Stimulated activated CD8-positive, alpha-beta memory T cell treated with anti-CD3 and anti-CD28 coated beads, Interleukin-4, amount 100 ng/mL, for 48 hours (primary cell): ENCODE measurements at places on chromosomes 12 and 14.

- DNase-seq = no peak
Observed at GRCh38 chr12:92297932-92298696, 152.5 kb upstream of the BTG1 start.

GRCh38 chr12:92445253-92446082 lies 257.3 kb upstream of the PLEKHG7 start:
- no peak for DNase-seq

GRCh38 chr12:26275313-26276131 lies 80.1 kb downstream of the SSPN start:
- DNase-seq = no peak

GRCh38 chr14:53509276-53510244 lies 356.4 kb upstream of the DDHD1 start:
- DNase-seq = no peak

GRCh38 chr12:130832561-130833209 lies 6.4 kb downstream of the STX2 start:
- DNase-seq = peak; percentile 26

- no peak for DNase-seq
Observed at GRCh38 chr12:117058442-117059072, 40.7 kb downstream of the TESC start.

DNA sequence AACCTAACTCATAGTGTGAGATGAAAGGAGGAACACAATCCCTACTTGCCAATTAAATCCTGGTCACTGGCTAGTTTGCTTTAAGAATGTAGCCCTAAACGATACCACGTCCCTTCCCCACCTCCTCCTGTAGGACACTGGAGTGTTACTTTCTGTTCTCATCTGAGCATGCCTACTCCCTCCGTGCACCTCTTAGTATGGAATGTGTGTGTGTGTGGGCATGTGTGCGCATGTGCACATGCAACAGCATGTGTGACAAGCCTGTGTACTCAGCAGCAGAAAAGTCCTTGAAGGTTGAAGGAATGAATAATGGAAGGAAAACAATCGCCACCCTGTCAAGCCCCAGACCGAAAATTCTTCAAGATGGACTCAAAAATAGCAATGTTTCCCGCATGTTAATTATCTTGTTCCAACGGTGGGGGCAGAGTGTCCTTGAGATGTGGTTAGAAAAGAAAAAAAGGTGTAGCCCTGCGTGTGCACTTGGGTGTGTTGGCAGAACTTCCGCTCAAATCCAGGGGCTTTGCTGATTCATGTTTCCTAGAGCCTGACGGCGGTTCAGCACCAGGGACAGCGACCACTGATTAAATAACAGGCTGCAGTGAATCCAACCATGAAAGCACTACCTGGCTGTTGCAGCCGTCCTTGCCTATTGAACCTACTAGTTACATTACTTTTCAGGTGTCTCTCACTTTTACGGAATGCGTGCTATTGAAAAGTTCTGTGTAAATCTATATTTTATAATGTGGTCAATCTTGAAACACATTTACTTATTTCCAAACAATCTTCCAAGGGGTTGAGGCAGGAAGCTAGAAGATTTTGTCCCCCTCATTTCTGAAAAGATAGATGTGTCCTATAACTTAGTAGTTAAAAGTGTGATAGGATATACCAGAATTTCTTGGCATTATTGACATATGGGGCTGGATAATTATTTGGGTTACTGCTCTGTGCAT lies 79.8 kb downstream of the SRRM4 start:
- peak; percentile 48 for DNase-seq

- DNase-seq = no peak
Observed at GRCh38 chr14:34119107-34119858, 168.4 kb upstream of the EGLN3 start.
